ENCODE measurements at places on chromosomes 6 and 20.

- DNase-seq = no peak
Measured at GRCh38 chr6:52381249-52381648, 19.3 kb downstream of the PAQR8 start.

GRCh38 chr6:107633680-107634323 lies 143.9 kb downstream of the SOBP start:
- no peak for DNase-seq

- DNase-seq = no peak
Measured at GRCh38 chr6:56521454-56521853, 121.2 kb downstream of the DST start.

GRCh38 chr6:100138346-100139022 lies 144.5 kb upstream of the MCHR2 start:
- DNase-seq = no peak

GRCh38 chr6:168885751-168886742 lies 367.6 kb downstream of the THBS2 start:
- DNase-seq = no peak

DNA sequence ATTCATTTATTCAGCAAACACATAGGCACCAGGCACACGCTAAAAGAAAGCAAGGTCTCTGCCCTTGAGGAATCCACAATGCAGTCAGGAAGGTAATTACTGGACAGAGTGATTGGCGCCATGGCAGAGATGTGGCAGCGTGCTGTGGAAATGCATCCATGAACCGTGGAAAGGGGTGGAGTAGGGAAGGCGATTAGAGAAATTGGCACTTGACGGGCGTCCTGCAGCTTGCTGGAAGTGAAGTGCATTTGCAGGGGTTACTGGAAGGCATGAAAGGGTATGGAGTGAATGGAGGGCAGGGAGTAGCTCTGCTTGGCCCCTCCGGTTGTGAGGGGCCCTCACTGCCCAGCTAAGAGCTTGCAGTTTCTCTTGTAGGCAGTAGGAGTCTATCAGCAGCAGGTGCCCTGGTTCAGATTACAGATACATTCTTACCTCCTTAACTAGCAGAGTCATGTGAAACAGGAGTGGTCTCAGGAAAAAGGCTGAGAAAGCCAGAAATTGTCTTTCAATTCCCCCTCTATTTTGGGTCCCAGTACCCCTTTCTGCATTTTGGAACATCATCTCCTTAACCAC lies 122.5 kb upstream of the TIAM2 start:
- DNase-seq = peak; percentile 25

- DNase-seq = no peak
Measured at GRCh38 chr6:124967444-124967843, 5.2 kb downstream of the RNF217 start.

- DNase-seq = no peak
Measured at GRCh38 chr6:131122007-131122406, 13.3 kb upstream of the AKAP7 start.

DNA sequence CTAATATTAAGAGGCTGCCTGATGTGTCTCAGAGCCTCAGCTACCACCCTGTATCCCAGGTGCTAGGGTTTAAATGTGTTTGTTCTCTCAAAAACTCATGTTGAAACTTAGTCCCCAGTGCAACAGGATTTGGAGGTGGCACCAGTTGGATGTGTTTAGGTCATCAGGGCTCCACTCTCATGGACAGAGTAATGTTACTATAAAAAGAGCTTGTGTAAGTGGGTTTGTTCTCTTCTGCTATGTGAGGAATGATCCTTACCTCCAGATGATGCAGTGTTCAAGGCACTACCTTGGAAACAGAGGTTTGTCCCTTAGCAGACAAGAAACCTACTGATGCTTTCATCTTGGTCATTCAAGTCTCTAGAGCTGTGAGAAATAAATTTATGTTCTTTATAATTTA lies 164.9 kb upstream of the EPHA7 start:
- no peak for DNase-seq

GRCh38 chr6:151148111-151148510 lies 91.7 kb upstream of the AKAP12 start:
- no peak for DNase-seq

DNA sequence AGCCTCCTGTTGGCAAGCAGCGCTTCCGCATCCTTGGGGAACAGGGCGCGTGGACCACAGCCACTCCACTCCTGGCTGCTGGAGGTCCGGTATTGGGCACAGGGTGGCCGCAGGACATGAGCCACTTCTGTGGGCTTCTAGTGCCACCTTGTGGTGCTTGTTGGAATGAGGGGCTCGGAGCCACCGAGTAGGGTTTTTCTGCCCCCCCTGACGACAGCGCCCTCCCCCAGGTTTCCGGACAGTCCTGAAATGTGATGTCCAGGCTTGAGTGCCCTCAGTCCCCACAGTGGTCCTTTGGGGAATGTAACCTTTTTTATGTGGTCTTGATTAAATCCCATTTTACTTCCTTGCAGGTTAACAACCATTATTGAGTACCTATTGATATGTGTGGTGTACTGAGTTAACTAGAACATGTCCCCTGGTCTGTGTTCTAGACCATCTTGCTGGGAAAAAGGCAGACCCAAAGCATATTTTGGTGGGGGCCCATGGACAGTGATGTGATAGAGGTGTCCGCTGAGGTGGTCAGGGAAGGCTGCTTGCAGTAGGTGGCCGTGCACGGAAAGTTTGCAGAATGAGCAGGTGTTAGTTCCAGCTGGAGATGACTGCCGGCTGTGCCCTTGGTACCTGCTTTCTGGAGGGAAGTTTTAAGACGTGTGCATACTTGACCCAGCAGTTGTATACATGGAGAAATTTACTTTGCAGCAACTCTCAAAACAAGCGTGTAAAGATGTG lies 70.0 kb downstream of the PTPN1 start:
- DNase-seq = peak; percentile 83

All from WTC11 (cell line).